ENCODE measurements at places on chromosomes 1 and 21.

DNA sequence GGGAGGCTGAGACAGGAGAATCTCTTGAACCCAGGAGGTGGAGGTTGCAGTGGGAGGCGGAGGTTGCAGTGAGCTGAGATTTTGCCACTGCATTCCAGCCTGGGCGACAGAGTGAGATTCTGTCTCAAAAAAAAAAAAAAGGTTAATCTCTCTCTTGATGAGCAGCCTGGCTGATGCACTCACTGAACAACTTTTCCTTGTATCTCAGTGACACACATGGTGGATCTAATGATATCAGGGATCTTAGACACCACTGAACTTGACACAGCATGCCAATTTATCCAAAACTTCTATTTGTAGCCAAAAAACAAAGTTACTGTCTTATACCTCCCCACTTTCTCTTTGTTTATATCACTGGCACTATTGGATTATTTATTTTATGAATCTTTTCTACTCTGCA lies 16.2 kb downstream of the RHBDL2 start:
- DNase-seq, result no peak

DNA sequence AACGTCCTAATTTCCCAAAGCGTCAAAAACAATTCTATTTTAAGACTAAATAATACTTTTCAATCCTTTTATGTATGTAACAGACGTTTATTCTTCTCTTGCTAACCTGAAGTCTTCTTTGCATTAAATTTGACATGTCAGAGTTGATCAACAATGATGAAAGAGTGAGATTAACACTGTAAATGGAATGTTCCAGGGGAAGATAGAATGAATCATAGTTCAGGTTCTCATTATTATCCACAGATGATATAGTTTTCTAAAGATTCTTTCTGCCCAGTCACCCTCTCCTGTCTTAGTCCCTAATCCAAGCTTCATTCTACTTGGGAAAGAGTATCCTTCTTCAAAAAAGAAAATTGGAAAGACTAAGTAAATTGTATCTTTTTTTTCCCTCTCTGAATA lies 38.9 kb downstream of the SDCCAG8 start:
- no peak for DNase-seq

DNA sequence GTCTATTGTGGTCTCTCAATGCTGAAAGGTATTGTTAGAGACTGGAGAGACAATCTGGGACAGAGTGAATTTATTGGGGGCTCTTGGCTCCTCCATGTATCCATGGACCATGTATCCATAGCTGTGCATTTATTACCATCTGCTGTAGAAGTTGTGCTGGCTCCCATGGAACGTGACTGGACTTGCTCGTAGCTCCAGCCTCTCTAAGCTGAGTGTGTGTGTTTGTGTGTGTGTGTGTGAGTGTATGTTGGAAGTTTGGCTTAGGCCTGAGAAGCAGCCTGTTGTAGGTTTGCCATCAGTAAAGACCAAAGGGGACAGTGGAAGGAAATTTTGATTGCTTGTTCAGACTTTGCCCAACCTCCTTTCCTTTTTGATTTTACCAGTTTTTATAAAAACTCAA lies 105.7 kb upstream of the USP24 start:
- DNase-seq, result no peak

DNA sequence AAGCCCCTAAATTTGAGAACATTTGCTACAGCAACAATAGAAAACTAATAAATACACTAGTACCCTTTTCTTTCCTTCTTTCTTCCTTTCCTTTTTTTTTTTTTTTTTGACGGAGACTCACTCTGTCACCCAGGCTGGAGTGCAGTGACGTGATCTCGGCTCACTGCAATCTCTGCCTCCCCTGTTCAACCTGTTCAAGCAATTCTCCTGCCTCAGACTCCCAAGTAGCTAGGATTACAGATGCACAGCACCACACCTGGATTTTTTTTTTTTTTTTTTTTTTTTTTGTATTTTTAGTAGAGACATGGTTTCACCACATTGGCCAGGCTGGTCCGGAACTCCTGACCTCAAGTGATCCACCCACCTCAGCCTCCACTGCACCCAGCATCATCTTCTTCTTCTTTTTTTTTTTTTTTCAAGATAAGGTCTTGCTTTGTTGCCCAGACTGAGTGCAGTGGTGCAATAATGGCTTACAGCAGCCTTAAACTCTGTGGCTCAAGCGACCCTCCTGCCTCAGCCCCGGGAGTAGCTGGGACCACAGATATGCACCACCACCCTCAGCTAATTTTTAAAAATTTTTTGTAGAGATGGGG lies 19.6 kb upstream of the CBR3 start:
- DNase-seq, result no peak

- DNase-seq, result no peak
Observed at GRCh38 chr1:2279210-2279639, 51.1 kb downstream of the SKI start.

- no peak for DNase-seq
Observed at GRCh38 chr1:211619033-211619996, 40.4 kb upstream of the SLC30A1 start.

GRCh38 chr1:219279017-219279770 lies 105.5 kb downstream of the LYPLAL1 start:
- DNase-seq, result no peak

DNA sequence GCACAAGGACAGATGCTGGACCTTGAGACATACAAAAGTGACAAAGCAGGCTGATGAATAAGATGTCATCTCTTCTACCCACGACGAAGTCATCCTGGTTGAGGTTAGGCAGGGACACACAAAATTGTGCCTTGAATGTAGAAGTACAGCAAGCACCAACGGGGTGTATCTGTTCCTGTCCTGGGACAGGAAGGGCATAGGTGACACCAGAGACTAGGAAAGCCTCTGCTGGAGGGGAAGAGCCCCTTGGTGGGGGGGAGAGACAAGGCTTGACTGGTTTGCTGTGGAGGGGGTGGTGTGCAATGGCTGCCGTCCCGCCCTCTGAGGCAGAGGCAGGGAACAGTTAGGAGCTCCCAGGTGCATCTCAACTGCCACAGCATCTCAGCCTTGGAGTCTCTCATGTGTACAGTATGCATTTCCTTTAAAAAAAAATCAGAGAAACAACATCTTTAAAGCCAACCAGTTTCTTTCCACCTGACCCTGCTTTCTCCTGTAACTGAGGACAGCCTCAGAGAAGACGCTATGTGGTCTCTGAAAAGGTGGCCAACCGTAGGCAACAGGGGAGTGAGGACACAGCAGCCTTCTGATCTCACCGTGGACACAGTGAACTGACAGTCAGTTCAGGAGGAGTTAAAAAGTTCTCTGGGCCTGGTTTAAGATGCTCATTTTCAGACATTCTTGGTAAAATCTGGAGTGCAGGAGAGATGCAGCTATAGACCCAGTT lies 17.7 kb upstream of the GFI1 start:
- no peak for DNase-seq

GRCh38 chr21:16199539-16199938 lies 469.8 kb downstream of the USP25 start:
- DNase-seq, result no peak

GRCh38 chr1:46467183-46467504 lies 22.5 kb upstream of the DMBX1 start:
- DNase-seq, result no peak

- no peak for DNase-seq
Observed at GRCh38 chr1:119767486-119767885, 1.2 kb downstream of the HMGCS2 start.

GRCh38 chr1:22972760-22973159 lies at the start of gene LACTBL1:
TSS of gene LACTBL1 (minus strand) at chr1:22972866. CDS start at chr1:22972316, 550 bp downstream.
- no peak for DNase-seq

DNA sequence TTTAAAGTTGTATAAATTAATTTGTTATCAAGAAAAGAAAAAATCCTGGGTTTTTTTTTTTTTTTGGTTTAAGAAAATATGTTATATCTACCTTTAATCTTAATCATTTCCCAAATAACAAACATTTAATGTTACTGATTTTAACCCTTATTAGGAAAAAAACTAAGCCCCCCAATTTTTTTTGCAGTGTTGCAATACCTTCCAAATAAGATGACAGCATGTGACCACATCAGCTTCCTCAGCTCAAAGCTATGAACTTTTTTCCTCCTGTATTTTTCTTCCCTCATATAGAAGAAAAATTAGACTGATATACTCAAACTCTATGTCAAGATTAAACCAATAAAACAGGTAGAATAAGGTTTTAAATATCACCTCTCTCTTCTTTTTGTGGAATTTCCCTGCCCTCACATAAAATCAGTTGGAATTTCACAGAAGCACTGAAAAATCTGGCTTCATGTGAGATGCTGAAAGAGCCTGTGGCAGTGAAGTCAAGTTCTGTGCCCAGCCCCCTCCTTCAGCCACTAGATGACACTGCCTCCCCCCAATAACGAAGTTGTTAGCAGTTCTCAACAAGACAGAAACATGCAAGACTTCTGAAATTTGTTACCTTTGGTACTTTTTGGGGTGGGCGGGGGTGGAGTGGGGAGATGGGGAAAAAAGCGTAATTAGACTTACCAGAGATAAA lies 9.6 kb upstream of the SMYD2 start:
- DNase-seq, result no peak

DNA sequence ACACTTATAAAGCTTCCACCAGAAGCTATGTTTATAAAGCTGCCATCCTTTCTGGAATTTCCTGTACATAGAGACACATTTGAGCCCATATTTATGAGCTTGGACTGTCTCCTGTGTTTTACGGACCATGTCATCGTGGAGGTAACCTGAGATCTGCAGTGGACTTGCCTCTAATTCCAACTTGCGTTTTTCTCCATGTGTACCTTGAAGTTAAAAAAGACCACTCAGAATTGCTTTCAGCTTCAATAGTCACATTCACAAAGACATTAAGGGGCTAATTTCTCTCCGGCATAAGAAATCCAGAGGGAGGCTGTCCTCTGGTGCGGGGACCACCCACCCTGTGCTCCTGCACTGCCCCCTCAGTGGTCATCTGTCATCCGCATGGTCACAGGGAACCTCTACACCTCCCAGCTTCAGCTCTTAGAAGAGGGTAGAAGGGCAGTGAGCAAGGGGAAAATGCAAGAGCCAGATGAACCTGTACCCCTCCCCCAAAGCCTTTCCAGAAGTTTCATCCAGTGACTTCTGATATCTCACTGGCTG lies 521.4 kb upstream of the CAMK1G start:
- no peak for DNase-seq

DNA sequence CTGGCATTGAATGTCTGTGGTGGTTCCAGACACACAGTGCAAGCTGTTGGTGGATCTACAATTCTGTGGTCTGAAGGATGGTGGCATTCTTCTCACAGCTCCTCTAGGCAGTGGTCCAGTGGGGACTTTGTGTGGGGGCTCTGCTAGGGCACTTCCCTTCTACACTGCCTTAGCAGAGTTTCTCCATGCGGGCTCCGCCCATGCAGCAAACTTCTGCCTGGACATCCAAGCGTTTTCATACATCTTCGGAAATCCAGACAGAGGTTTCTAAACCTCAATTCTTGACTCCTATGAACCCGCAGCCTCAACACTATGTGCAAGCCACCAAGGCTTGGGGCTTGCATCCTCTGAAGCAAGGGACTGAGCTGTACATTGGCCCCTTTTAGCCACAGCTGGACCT lies 43.0 kb downstream of the RGS18 start:
- DNase-seq, result no peak

DNA sequence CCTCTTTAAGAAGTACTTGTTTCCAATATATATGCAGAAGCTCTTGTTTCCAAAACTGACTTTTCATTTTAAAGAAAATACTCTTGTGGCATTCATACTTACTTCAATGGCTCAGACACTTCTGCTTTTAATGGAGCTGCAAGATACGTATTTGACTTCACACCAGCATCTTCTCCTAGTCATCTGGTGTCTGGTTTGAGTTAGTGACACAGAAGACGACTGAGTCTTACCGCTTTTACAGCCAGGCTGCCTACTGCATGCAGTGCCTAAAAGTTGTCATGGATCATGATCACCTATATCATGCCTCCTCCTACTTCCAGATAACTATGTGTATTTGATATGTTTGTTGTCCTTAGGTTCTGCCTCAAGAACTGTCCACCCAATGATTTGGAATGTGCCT lies 185.9 kb downstream of the TPR start:
- DNase-seq, result no peak

DNA sequence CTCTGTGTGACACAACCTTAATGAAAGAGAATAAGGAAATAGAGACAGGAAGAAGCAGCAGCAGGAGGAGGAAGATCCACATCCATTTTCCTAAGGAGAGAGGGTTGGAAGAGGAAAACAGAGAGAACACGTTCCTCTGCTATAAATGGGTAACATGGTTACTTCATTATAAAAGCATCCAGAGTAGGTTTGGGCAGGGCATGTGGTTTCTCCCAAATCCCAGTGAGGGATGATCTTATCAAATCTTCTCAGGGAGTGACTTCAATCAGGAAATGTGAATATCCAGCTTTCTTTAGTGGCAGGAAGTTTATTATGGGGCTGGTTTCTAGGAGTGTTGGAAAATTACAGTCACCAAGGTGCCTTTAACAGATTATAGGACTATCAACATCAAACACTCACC lies 11.1 kb downstream of the CYP2J2 start:
- DNase-seq, result no peak

DNA sequence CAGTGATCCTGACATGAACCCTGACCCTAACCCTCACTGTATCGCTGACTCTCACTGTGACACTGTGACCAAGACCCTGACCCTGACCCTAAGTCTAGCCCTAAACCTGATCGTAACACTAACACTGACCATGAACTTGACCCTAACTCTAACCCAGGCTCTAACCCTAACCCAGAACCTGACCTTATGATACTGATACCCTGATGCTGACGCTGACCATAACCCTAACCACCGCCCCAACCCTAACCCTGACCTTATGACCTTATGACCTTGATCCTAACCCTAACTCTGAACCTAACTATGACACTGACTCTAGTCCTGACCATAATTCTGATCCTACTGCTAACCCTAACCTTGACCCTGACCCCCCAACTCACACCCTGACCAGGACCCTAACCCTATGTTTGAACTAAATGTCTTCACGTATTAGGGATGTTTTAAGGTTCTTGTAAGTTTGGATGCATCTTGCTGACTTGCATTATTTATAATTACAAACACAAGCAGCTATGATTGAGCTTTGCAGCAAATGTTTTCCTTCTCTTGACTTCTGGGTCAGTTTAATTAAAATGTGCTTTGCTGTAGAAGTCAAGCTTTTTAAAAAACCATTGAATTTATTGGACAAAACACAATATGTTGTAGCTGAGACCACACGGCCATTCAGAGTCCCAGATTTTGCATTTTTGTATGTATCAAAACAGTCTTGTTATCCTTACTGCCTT lies 23.9 kb upstream of the PRSS38 start:
- DNase-seq, result no peak

DNA sequence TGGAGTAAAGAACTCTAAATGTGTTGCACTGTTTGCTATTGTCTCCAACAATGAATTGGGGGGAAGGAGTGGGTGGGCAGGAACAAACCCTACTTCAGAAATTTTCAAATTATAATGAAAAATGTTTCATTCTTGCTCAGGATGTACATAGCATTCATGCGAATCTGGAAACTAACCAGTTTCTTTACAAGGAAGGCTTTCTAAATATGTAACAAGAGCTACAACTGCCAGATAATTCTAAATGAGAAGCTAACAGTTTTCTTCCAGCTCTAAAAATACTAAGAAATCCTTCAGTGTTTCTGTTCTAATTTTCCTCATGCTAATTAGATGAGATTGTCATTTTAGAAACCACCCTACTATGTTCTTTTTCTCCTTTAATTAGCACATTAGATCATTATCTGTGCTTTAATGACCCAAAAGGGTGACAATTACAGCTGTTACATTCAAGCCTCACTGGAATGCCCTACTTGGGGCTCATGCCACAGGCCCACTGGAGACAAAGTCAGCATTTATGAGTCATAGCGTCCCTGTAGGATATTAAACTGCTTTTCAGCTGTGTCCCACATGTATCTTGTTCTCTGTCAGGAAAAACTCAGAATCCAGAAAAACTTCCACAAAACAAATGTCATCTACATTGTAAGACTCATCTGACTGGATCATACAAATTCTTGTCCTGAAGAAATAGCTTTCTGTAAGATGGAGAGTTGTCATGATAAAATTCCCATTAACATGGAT lies 804.6 kb upstream of the CXADR start:
- DNase-seq, result no peak

GRCh38 chr1:243267471-243267880 lies 11.6 kb downstream of the SDCCAG8 start:
- DNase-seq, result no peak

Measured in COR-L47 (cell line).